ENCODE measurements at places on chromosomes 3 and 15. TPM values are rescaled to one million over a fixed set of nuclear protein-coding genes. Genes with fewer than 3 reads are reported as not detected.

Gene SI
- not detected for total RNA-seq

Gene LRRC3B
- total RNA-seq, result not detected

Gene LMLN
- 10.5 TPM for total RNA-seq

Gene SSUH2
- total RNA-seq, result not detected

Gene GOLGA8K
- not detected for total RNA-seq

Gene CLRN1
- not detected for total RNA-seq

Gene MDFIC2
- total RNA-seq, result not detected

Gene SPG21
- 79.6 TPM for total RNA-seq

Gene ADAMTS9
- 2.7 TPM for total RNA-seq

Measured in mammary epithelial cell (primary cell).